ENCODE measurements at places on chromosomes 12 and 14.
A peak's percentile ranks its signal among the peaks of the same experiment; 100 is the strongest.

- no peak for DNase-seq
These were observed 256.6 kb downstream of the PRKD1 start for GRCh38 chr14:29671034-29671433.

DNA sequence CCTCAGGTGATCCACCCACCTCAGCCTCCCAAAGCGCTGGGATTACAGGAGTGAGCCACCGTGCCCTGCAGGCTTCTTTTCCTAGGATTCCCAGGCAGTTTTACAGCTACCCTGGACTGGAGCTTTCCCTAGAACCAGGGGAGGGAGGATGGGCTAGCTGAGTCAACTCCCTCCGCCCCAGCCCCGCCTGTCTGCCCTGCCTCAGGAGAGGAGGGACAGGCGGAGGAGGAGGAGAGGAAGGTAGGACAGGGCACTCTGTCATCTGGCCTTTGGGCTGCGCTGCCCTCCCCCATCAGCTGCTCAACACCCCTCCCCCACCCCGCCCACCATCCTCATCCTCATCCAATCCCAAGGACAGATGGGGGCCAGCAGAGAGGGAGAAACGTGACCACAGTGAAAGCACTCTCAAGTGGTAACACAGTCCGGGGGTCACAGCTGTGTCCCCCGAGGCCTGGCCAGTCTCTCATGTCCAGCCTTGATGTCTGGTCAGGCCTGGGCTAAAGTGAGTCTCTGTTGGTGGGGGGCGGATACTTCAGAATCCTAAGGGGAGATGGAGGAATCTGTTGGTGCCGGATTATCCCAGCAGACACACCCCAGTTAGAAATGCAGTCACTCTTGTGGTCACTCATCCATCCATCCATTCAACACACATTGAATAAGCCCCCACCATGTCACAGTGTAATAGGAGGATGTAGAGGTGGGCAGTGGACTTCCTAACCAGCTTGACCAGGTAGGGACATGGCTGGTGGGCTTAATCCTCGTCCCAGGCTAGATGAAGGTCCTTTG is 12.3 kb downstream of the FIGNL2 start:
- no peak for DNase-seq

- peak; percentile 15 for DNase-seq
These were observed 127.4 kb downstream of the CALM1 start for GRCh38 chr14:90523961-90524875.

- no peak for DNase-seq
These were observed 101.6 kb downstream of the SLC15A5 start for GRCh38 chr12:16175840-16176239.

DNA sequence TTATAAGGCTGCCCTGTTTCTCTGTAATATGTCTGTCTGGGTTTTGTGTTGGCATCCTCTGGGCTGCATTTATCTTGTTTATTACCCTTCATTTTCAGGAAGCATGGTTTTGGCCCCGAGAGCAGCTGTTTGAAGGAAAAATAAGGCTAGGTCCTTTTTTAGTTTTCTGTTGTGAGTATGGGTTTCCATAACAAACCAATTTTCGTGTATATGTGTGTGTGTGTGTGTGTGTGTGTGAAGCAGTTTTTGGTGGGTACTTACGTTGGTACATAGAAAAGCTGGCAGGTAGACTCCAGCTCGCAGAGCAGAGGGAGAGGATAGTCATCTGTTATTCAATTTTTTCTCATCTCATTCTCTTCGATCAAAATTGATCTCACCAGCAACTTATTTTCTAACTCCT is 52.5 kb downstream of the MAPKAPK5 start:
- no peak for DNase-seq

- peak; percentile 80 for DNase-seq
These were observed at the start of gene TGFB3 for GRCh38 chr14:75981426-75982265. TSS of gene TGFB3 (minus strand) at chr14:75981995. CDS start at chr14:75980893, 1,102 bp downstream.

- DNase-seq: no peak
These were observed 3.1 kb downstream of the SMIM41 start for GRCh38 chr12:52082669-52082987.

GRCh38 chr14:30440961-30441360 is 118.0 kb upstream of the G2E3 start:
- DNase-seq: no peak

DNA sequence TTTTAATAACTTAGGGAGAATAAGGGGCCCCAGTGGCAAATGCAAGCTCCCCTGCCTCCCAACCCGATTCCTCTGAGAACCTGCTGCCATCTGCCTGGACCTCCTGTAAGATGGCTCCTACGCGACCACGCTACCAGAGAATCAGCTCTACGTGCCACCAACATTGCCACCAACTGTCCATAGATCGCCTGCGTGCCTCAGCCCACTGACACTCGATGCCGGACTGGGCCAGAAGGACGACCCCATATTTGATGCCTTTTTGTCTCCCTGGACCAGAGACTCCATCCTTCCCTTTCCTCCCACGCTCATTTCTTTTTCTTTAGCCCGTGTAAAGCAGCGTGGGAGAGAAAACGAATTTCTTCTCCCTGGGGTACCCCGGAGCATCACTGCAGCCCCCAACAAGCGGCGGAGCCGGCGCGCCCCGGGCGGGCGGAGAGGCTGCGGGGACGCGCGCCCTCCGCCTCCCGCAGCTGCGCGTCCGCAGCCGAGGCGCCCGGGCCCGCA is 565 bp upstream of the KLHL42 start:
- DNase-seq: no peak

DNA sequence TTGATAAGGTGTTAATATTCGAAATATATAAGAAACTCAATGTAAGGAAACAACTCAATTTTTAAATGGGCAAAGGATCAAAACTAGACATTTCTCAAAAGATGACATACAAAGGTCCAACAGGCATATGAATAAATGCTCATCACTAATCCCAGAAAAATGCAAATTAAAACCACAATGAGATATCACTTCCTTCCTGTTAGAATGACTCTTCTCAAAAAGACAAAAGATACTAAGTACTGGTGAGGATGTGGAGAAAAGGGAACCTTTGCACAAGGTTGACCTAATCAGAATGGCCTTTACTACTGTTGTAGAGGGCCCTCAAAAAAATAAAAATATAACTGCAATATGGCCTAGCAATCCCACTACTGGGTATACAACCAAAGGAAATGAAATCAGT is 383.4 kb downstream of the KCNH5 start:
- DNase-seq: no peak

GRCh38 chr14:87883750-87884149 is 109.2 kb downstream of the GALC start:
- DNase-seq: no peak

DNA sequence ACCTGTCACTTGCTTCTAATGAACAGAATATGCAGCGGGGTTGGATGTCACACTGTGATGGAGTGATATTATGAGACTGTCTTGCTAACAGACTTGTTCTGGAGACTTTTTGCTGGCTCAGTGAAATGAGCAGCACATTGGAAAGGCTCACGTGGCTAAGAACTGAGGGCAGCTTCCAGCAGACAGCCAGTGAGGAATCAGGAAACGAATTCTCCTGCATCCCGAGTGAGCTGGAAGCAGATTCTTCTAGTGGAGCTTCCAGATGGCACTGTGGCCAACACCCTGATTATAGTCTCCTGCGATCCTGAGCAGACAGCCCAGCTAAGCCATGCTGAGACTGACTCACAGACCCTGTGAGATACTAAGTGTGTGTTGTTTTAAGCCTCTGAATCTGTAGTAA is 16.1 kb upstream of the TSPAN9 start:
- no peak for DNase-seq

GRCh38 chr14:91261115-91261514 is 16.6 kb upstream of the GPR68 start:
- DNase-seq: no peak

- no peak for DNase-seq
These were observed 74.5 kb downstream of the KCNK10 start for GRCh38 chr14:88248606-88249005.

GRCh38 chr12:98409548-98409947 is 105.8 kb upstream of the TMPO start:
- no peak for DNase-seq

DNA sequence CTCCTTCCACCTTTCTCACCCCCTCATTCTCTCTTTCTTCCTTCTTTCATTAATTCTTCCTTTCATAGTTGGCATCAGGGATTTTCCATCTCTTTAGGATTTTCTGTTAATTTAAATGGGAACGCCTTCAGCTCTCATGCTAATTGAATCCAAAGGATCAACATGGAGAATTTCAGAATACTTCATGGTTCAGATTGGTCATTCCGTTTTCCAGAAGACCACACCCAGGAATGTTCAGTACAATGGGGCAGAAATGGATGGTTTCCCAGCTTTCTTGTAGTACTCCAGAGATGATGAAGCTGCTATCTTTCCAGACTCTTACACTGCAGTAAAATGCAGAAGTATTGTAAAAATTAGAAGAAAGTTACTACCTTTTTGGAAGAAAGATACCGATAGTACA is 440.0 kb downstream of the DAD1 start:
- DNase-seq: no peak

DNA sequence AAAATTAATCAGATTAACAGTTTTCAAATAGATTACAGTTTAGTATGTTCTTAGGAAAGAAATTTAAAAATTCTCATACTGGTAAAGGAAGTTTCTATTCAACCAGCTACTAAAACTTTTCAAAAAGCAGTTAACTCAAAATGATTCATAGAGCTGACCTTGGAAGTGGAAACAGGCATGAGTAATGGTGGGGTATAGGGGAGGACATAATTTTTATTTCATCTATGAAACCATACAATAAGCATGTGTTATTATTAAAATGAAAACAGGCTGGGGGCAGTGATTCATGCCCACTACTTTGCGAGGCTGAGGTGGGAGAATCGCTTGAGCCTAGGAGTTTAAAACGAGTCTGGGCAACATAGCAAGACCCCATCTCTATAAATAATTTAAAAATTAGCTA is 73.0 kb downstream of the DNAI7 start:
- no peak for DNase-seq

- DNase-seq: no peak
These were observed 4.0 kb downstream of the RBM19 start for GRCh38 chr12:113961921-113962710.

GRCh38 chr12:47822863-47823262 is 3.2 kb upstream of the HDAC7 start:
- no peak for DNase-seq

- no peak for DNase-seq
These were observed 5.5 kb downstream of the AMN start for GRCh38 chr14:102927878-102928411.

GRCh38 chr12:20624718-20625117 is 70.4 kb upstream of the SLCO1C1 start:
- DNase-seq: no peak
